Activated naive CD8-positive, alpha-beta T cell treated with anti-CD3 and anti-CD28 coated beads, Interleukin-2, amount 10 ng/mL, durations not matched to agents 7 days and 5 days (primary cell): ENCODE measurements at places on chromosomes 3 and 15. TPM values are rescaled to one million over a fixed set of nuclear protein-coding genes. Genes with fewer than 3 reads are reported as not detected.

Gene LINGO1
- total RNA-seq: not detected

Gene IGF2BP2
- total RNA-seq: 0.11 TPM

Gene SLC26A6
- total RNA-seq: 54.4 TPM

Gene P2RY12
- not detected for total RNA-seq

Gene ONECUT1
- total RNA-seq: not detected

Gene ENTPD3
- not detected for total RNA-seq

Gene INSYN1
- total RNA-seq: not detected

Gene ROPN1B
- total RNA-seq: not detected

Gene C3orf70
- total RNA-seq: not detected

Gene KY
- not detected for total RNA-seq
